ENCODE measurements at places on chromosomes 2 and 18.
A peak's percentile ranks its signal among the peaks of the same experiment; 100 is the strongest.

- no peak for DNase-seq
Measured at GRCh38 chr2:19733951-19734425, 167.8 kb downstream of the TTC32 start.

GRCh38 chr2:213806125-213806726 is 522.0 kb downstream of the SPAG16 start:
- peak; percentile 36 for DNase-seq

GRCh38 chr2:179604598-179604997 is 256.8 kb downstream of the ZNF385B start:
- DNase-seq, result no peak

DNA sequence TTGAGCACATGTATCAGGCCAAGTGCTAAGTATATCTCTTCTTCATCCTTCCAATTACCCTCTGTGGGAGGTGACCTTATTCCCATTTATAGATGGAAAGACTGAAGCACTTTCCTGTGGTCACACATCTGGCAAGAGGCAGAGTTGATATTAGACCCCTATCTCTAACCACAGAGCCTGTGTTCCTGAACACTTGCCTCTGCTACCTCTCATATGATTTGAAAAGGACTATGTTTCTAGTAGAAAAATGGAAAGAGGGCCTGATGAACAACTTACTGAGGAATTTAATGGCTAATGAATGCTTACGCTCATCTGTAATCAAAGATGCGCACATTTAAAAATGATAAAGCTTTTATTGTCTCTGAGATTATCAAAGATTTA is 46.2 kb upstream of the DYNC2LI1 start:
- DNase-seq, result no peak

DNA sequence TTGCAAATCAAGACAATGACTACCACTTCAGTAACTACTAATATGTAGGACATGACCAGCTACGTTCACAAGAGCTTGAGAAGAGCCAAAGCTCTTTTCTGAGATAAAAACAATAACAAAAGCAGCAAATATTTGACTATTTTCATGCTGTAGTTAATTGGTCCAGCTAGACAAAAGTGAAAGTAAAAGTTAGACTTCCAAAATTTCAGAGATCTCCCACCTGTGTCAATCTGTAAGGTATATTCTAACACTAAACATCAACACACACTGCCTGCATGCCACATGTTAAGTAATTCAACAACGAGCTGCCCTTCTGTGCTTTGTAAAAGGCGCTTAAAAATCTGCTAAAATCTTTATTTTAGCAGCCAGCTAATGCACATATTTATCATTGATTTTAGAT is 185.9 kb downstream of the SLC39A10 start:
- DNase-seq, result no peak

DNA sequence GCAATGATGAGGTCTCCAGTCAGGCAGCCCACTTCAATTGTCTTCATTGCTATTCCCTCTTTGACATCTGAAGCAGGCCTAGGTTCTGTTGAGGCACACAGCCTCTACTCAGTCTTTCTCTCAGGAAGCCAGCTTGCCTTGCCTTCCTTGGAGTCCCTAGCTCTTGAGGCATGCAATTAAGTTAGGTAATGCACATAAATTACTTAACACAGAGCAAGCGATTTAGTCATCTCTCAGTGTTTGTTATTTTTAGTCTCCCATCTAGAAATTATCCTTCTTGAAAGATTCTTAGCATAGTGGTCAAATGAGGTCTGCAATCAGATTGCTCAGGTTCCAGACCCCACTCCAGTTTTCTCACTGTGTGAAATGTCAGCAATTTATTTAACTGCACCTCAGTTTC is 32.0 kb downstream of the SULT1C4 start:
- no peak for DNase-seq

DNA sequence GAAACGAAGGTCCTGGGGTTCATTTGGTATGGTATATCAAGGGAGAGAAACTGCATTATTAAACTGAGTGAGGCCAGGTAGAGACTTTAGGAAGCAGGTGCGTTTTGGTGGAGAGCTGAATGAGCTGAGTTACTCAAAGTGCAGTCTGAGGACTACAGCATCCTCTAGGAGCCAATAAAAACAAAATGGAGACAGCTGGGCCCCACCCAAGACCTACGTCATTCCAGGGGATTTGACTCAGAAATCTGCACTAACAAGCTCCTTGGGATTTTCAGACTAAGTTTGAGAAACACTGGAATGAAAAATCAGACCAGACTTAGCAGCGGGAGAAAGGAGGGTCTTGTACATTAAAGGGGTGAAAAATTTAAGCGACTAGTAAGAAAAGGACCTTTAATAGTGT is 131.5 kb downstream of the UXS1 start:
- DNase-seq, result no peak

GRCh38 chr2:44559108-44559507 is 197.4 kb downstream of the CAMKMT start:
- no peak for DNase-seq

DNA sequence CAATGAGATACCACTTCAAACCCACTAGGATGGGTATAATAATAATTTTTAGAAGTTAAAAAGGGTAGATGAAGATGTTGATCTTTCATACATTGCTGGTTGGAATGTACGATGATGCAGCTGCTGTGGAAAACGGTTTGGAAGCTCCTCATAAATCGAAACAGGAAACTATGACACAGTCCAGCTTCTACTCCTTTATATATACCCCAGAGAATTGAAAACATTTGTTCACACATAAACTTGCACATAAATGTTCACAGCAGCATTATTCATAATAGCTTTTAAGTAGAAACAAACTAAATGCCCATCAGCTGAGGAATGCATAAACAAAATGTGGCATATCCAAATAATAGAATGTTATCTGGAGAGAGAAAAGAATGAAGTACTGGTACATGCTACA is 95.0 kb downstream of the STRADB start:
- DNase-seq, result no peak

DNA sequence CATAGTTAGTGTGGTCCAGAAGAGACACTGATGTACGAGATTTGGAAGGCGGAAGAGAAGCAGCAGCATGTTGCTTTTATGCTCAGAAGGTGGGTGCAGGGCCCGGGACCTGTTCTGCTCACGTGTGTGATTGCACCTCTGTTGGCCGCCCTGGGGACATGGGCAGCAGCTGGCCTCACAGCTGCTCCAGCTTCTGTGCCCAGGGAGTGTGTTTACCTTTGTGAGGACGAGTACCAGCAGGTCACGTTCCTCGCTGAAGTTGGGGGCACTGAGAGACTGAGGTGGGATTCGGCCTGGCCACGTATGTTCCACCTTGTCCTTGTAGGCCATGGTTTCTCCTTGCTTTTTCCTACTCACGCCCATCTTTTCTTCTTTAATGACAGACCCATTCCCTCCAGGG is 86.3 kb downstream of the PMAIP1 start:
- peak; percentile 34 for DNase-seq

DNA sequence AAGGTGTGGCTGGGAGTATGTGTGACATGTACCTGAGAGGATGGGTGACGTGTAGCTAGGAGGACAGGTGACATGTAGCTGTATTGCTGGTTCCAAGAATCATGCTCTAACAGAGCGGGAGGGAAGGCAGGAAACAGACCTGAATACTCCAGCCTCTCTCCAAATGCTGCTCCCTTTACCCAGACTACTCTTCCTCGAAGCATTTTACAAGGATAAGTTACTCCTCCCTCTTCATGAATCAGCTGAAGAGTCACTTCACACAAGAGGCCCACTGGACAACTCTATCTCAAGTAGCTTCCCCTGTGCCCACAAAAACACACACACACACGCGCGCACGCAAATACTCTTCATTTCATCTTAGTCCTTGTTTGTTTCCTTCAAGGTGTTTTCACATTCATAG is 52.6 kb upstream of the KIDINS220 start:
- no peak for DNase-seq

GRCh38 chr2:183123117-183123958 is 905 bp upstream of the NUP35 start:
- DNase-seq, result no peak

- DNase-seq, result no peak
Measured at GRCh38 chr2:42072349-42073118, 24.7 kb downstream of the PKDCC start.

DNA sequence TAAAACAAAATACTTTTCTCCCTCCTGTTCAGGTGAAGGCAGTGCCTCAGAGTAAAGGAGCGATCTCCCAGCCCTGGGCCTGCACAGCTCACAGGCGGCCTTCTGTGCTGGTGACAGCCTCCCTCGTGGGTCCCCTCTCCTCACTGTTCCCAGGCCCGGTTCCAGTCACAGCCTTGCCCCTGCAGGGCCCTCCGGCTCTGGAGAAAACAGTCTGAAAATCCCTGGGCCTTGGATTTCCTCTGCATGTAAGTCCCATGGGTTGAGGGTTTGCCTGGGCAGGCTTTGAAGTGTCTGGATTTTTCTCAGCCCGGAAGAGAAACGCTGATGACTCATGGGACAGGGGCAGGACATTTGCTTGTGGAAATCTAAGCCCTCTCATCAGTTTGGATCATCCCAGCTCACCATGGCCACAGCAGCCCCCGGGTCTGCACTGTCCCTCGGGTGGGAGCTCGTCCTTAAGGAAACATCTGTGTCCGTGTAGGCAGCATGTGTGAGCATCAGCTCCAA is 186.1 kb upstream of the RAB12 start:
- DNase-seq, result peak; percentile 15

GRCh38 chr2:134660626-134661402 is 58.0 kb downstream of the TMEM163 start:
- DNase-seq, result peak; percentile 58

DNA sequence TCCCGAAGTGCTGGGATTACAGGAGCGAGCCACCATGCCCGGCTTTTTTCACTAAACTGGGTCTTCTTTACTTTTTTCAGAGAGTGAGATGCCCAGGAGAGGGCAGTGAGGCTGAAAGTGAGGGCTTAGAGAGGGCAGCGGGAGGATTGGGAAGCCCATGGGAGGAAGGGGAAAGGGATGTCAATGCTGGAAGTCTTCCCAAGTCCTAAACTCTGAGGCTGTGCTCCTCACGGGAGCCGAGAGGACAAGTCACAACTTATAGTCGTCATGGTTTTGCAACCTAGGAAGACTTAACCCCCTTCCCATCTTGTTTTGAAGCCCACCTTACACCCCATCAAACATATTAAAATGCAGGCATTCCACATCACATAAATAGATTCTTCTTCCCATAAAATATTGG is 15.1 kb upstream of the MEP1B start:
- no peak for DNase-seq

- DNase-seq, result peak; percentile 74
Measured at GRCh38 chr2:3738454-3738853, 35.1 kb downstream of the DCDC2C start.

DNA sequence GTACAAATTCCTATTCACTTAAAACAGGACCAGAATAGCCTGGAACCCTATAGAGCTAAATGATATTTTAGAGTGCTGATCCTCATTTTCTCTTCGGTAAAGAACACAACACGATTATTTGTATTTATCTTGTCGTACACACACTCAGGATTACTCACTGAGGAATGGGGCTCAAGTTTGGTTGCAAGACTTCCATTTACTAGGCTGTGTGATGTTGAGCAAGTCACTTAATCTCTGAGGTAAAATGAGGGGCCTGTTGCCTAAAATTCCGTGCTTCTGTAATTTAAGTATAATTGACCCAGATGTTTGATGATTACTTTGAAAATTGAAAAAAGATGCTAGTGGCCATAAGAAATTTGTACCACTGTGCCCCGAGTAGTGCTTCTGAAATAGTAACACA is 42.6 kb upstream of the MAP4K3 start:
- no peak for DNase-seq
